CD8-positive, alpha-beta T cell (primary cell): ENCODE measurements at places on chromosomes 11 and 22. TPM values are rescaled to one million over a fixed set of nuclear protein-coding genes. Genes with fewer than 3 reads are reported as not detected.

Gene KRTAP5-11
- not detected for total RNA-seq

Gene LARGE2
- 4.2 TPM for total RNA-seq

Gene GLYATL1B
- not detected for total RNA-seq

DNA sequence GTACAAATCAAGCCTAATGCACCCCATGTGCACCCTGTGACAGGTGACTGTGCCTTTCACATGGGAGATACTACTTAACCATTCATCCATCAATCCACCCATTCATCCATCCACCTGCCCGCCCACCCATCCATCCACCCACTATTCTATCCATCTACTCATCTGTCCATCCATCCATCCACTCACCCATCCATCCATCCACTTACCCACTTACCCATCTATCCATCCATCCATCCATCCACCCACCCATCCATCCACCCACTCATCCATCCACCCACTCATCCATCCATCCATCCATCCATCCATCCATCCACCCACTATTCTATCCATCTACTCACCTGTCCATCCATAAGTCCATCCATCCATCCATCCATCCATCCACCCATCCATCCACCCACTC lies 7.5 kb downstream of the C11orf24 start:
- DNase-seq, result no peak

DNA sequence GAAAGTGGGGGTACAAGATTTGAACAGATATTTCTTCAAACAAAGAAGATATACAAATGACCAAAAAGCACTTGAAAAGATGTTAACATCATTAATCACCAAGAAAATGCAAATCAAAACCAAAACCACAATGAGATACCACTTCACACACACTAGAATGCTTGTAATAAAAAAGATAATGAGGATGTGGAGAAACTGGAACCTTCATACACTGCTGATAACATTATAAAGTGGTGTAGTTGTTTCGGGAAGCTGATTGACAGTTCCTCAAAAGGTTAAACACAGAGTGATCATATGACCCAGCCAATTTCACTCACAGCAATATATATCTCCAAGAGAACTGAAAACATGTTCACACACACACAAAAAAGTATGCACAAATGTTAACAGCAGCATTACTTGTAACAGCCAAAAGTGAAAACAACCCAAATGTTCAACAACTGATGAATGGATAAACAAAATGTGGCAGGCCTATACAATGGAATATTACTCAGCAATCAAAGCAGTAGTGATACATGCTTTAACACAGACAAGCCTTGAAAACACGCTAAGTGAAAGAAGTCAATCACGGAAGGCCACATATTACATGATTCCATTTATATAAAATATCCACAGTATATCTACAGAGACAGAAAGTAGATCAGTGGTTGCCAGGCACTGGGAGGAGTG lies 15.1 kb downstream of the PITPNB start:
- DNase-seq, result no peak

DNA sequence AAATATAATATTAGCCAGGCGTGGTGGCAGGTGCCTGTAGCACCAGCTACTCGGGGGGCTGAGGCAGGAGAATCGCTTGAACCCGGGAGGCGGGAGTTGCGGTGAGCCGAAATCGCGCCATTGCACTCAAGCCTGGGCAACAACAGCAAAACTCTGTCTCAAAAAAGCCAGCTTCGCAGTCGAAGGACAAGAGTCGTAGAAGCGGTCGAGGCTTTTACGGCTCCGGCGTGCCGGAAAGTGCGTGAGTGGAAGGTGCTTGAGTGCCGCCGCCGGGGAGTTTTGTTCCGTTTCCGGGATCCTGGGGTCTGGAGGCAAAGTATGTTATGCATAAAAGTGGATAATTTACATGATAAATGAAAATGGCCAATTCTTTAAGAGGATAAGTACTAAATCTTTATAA lies 43.6 kb downstream of the SYN3 start:
- DNase-seq, result no peak

DNA sequence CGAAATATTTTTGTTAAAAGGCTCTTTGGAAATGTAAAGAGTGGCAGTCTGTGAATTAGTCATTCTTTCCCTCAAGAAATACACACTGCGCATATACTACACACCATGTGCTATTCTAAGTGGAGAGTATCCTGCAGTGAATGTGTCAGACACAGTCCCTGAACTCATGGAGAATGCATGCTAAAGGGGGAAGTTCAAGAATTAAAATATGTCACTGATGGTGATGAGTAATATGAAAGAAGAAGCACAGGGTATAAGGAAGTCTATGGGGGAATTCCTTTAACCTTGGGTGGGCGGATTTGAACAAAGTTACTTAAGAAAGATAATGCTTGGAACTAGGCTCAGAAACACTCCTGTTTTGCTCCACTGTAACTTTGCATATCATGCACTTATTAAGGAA lies 153.0 kb downstream of the LRRC4C start:
- no peak for DNase-seq

DNA sequence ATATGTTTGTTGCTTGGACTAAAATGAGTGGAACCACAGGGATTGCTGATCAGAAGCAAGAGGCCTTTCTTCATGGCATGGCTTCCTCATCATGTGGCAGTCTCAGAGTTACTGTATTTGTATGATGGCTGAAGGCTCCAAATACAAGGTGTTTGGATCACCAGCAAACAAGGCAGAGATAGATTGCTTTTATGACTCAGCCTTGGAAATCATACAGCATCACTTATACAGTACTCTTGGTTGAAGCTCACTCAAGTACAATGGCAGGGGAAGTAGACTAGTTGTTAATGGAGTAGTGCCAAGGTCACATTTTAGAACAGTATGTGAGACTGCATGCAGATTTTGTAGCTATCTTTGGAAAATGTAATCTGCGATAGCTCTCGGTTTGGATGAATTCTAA lies 16.6 kb downstream of the CAPRIN1 start:
- no peak for DNase-seq

GRCh38 chr11:1747753-1748635 lies 2.4 kb downstream of the IFITM10 start:
- no peak for DNase-seq

- no peak for DNase-seq
These were observed 35.2 kb downstream of the SOX6 start for GRCh38 chr11:16321148-16321547.

DNA sequence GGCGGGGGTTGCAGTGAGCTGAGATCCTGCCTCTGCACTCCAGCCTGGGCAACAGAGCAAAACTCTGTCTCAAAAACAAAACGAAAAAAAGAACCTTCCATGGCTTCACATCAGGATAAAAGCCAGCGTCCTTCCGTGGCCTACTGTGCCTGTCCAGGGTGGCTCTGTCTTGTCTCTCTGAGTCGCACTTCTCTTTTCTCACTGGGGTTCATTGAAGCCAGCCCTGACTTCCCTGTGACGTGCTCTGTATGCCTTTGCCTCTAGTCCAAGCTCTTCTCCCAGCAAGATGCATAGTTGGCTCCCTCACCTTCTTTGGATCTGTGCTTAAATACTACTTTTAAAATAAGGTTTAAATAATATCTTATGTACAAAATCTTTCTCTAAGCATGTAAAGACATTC lies 11.6 kb downstream of the ATXN10 start:
- DNase-seq, result no peak

DNA sequence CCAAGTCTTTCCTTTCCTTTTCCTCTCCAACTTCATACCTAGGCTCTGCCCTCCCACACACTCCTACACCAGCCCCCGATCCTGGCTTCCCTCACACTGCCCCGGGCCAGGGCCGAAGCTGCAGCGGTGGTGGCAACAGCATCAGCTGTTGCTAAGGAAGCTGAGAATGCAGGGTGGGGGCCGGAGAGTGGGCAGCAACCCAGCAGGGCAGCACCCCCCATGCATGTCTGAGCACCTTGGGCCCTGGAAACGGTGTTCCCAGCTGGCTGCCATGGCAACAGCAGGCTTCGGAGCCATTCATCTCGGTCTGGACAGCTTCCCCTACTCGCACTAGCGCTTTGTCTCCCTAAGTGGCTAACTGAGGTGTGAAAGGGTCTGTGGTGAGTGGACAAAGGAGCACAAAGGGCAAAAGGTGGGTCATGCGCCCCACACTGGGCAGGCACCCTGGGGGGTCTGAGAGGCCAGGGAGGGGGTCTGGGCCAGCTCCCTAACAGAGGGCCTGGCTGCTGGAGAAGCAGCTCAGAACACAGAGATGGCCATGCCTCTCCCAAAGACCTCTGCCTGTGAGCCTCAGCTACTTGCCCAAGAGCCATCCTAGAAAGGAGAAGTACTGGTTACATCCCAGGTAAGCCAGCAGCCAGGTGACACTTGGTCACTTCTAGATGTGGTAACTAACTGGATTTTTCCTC lies 42.1 kb upstream of the JAM3 start:
- no peak for DNase-seq
